Spinal cord (tissue), 10 donors: ENCODE measurements at places on chromosomes 1 and 21. TPM values are rescaled to one million over a fixed set of nuclear protein-coding genes. Genes with fewer than 3 reads are reported as not detected.

The OR2T34 gene
- total RNA-seq, result not detected

The SORT1 gene
- 30.1 TPM for total RNA-seq

GRCh38 chr1:161209790-161210409, 5.2 kb upstream of the FCER1G start:
- peaks cover 74% of the 10 kb centered on the region for H3K36me3 ChIP-seq
- peak; percentile 91 for DNase-seq
- no peaks in the 10 kb centered on the region for H3K27me3 ChIP-seq
- no peaks in the 10 kb centered on the region for H3K4me1 ChIP-seq
- no peak overlapping the region for H3K27ac ChIP-seq
- H3K4me3 ChIP-seq, result no peak overlapping the region

The FCRL6 gene
- 0.20 TPM for total RNA-seq

GRCh38 chr1:9990944-9991343, 6.1 kb upstream of the RBP7 start:
- H3K27me3 ChIP-seq, result no peaks in the 10 kb centered on the region
- no peak for DNase-seq
- H3K27ac ChIP-seq, result no peak overlapping the region
- H3K4me1 ChIP-seq, result no peaks in the 10 kb centered on the region
- peaks cover 3% of the 10 kb centered on the region for H3K36me3 ChIP-seq

DNA sequence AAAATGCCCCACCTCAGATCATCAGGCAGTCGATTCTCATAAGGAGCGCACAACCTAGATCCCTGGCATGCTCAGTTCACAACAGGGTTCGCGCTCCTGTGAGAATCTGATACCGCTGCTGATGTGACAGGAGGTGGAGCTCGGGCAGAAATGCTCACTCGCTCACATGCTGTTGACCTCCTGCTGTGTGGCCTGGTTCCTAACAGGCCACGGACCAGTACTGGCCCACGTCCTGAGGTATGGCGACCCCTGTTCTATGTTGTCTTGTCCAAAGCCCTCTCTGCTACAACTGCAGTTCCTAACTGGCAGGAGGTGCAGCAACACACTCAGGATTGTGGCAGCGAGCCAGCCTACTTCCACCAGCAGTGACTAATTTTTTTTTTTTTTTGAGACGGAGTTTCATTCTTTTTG, 70.6 kb downstream of the CLSTN1 start:
- H3K36me3 ChIP-seq, result peaks cover 46% of the 10 kb centered on the region
- no peaks in the 10 kb centered on the region for H3K27me3 ChIP-seq
- peaks cover 5% of the 10 kb centered on the region for H3K4me1 ChIP-seq
- H3K4me3 ChIP-seq, result no peak overlapping the region
- DNase-seq, result no peak
- no peak overlapping the region for H3K27ac ChIP-seq

DNA sequence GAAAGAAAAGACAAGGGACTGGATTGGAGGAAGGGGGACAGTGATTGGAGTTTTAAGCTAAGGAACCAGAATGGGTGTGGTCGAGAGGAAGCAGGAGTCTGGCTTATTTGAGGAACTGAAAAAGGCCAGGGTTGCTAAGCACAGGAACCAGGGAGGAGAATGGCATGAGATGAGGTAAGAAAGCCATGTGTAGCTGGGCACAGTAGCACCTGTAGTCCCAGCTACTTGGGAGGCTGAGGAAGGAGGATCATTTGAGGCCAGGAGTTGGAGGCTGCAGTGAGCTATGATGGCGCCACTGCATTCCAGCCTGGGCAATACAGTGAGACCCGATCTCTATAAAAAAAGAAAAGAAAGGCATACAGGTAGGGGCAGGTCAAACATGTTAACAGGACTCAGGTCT, 8.1 kb upstream of the KHDRBS1 start:
- H3K4me3 ChIP-seq, result no peak overlapping the region
- H3K4me1 ChIP-seq, result no peaks in the 10 kb centered on the region
- H3K27me3 ChIP-seq, result no peaks in the 10 kb centered on the region
- no peaks in the 10 kb centered on the region for H3K36me3 ChIP-seq
- H3K27ac ChIP-seq, result no peak overlapping the region
- no peak for DNase-seq

The FLG gene
- under 0.01 TPM for total RNA-seq

- no peaks in the 10 kb centered on the region for H3K36me3 ChIP-seq
- DNase-seq, result no peak
- no peaks in the 10 kb centered on the region for H3K27me3 ChIP-seq
- H3K4me1 ChIP-seq, result no peaks in the 10 kb centered on the region
- H3K27ac ChIP-seq, result no peak overlapping the region
These were observed 195.8 kb upstream of the PKN2 start for GRCh38 chr1:88488237-88488636.

The C1orf185 gene
- total RNA-seq, result not detected

- no peak for DNase-seq
- H3K27ac ChIP-seq, result peak overlapping the region; percentile 75
- H3K4me3 ChIP-seq, result peak overlapping the region; percentile 85
- H3K27me3 ChIP-seq, result no peaks in the 10 kb centered on the region
These were observed 655 bp upstream of the KIRREL1 start for GRCh38 chr1:157992833-157993146.

GRCh38 chr1:222370913-222371675, 176.8 kb downstream of the HHIPL2 start:
- H3K27ac ChIP-seq, result no peak overlapping the region
- no peak overlapping the region for H3K4me3 ChIP-seq
- no peak for DNase-seq
- H3K4me1 ChIP-seq, result peaks cover 6% of the 10 kb centered on the region
